Inflammatory macrophage treated with lipopolysaccharide for 1 hour (primary cell): ENCODE measurements at places on chromosomes 5 and 9.
A peak's percentile ranks its signal among the peaks of the same experiment; 100 is the strongest.

DNA sequence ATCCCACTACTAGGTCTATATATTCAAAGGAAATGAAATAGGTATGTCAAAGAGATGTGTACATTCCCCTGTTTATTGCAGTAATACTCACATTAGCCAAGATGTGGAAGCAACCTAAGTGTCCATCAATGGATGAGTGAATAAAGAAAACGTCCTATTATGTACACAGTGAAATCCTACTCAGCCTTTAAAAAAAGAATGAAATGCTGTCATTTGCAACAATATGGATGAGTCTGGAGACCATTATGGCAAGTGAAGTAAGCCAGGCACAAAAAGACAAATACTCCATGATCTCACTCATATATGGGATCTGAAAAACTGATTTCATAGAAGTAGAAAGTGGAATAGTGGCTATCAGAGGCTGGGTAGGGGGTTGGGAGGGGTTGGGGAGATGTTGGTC lies 909.1 kb upstream of the DMAC1 start:
- no peak for DNase-seq

GRCh38 chr5:144298658-144299057 lies 128.0 kb downstream of the KCTD16 start:
- DNase-seq: no peak

GRCh38 chr5:42090162-42090561 lies 165.1 kb downstream of the FBXO4 start:
- DNase-seq: no peak

DNA sequence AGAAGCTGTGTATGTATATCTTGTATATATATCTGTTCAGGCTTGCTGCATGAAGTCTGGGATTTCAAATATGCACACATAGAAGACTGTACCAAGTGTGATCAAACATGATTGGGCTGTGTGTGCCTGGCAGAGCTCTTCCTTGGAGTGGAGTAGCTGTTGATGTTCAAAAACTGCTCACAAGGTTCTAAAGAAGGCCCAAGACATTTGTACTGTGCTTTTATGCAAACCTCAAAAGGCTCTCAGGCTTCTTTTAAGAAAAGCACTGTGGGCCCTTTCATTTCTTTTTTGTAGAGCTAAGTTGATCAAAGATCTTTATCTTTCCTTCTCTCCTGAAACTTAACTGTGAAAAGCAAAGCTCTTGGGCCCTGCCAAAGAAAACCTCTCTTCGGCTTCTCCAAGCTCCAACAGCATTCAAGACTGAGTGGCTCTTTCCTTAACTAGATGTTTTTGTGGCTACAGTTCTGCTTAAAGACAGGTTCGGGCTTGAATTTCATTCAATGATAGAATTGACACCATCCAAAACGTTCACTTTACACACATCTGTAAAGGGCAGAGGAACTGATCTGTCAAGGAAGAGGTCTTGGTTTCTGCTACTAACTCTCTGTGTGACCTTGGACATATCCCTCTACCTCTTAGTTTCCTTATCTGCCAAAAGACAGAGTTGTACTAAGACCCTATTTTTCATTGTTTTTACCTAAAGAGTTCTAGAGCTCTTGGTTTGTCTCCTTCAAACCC lies 105.8 kb upstream of the IL6ST start:
- no peak for DNase-seq

DNA sequence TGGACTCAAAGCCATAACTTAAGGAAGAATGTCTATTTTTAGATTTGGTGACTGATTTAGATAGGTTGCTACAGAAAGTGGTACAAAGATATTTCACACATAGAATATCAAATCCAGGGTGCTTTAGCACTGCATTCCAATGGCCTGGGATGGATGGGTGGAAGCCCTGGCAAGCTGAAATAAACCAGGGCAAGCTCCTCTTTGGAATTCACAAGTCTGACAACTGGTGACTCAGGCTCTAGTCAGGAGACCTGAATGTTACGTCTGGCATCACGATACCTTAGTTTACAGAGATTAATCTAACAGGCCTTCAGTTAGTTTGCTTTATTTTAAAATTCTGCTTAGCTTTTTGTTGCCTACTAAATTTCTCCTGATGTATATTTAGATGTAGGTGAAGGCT lies 144.0 kb downstream of the TMC1 start:
- DNase-seq: no peak

DNA sequence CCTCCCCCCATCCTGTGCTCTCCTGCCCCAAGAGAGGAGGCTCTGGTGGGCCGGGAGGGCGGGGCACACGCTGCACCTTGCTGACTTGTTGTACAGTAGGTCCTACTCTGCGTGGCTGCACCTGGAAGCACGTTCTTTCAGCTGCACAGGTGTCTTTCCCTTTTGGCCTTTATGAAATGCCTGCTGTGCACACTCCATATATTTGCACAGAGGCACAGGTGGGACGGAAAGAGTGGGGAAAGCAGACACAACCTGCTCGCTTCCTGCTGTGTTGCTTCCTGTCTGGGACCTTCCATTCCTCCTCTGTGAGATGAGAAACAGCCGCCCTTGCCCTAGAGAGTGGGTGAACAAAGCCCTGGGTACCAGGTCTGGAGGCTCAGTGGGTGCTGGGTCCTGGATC lies 4.8 kb downstream of the USP20 start:
- DNase-seq: no peak

DNA sequence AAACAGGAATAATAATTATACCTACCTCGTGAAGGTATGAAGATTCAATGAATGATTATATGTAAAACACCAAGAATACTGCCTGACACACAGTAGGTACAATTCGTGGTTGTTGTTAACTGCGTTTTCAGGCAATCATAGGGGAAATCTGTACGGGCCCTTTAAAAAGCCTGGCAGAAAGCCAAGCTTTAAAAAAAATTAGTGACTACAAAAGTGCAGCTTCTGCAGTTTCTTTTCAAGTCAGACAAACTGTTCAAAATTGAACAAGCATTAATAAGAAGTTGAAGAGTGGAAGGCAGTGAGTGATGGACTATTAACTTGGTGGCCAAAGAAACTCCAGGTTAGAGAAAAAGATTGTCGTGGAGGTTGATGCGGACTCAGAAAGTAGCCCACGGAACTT lies 85.9 kb upstream of the TRIO start:
- DNase-seq: no peak

- no peak for DNase-seq
Observed at GRCh38 chr9:122815544-122815943, 12.8 kb downstream of the PDCL start.

DNA sequence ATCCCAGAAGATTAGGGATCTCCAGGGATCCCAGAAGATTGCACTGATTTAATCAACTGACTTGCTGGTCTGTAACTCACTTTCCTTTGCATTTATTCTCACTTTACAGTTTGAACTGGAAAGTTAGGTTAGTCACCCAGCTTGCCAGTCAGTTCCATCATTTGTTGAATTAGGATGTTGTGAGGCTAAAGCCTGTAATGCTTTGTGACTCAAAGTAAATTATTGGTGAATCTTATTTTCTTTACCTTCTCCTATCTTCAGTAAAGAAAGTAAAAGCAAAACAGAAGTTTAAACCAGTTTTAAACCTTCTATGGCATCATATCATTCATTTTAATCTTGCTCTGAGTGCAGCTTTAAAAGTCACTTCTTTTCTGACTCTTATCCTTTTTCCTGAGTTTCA lies 85.8 kb downstream of the SLC44A1 start:
- DNase-seq: no peak

DNA sequence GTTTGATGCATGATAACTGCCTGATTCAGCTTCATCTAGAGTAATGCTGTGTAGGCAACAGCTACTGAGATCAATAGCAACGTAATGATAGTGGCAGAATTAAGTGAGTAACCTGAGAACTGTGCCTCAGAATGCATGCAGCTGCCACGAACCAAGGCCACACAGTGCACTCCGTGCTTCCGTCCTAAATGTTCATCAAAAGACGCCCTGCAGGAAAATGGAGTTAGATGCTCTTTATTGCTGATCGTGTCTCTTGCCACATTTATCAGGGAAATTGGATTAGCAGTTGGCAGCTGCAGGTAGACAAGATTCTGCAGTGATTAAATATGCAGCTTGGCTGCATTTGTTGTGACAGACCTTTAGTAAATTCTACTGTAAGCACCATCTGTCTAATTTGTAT lies 107.7 kb upstream of the TLX3 start:
- DNase-seq: no peak

GRCh38 chr5:16493261-16493660 lies 27.7 kb upstream of the ZNF622 start:
- DNase-seq: no peak

DNA sequence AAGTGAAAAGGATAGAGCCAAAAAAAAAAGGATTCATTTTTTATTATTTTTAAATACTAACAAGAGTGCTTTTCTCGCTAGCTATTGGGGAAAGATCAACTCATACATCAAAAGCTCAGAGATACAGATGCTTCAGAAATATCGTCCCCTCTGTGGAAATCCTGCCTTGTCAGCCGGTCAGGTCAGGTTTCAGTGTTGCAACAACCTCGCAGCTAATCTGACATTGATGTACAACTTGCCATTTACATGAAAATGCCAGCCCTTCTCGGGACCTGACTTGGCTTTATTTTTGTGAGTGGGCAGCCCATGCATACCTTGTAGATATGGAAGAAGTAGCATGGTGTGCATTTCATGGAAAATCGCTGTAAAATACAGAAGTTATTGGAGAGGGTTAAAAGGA lies 358.8 kb upstream of the ADAMTS16 start:
- no peak for DNase-seq

GRCh38 chr5:37739817-37740261 lies 100.0 kb downstream of the GDNF start:
- DNase-seq: no peak

DNA sequence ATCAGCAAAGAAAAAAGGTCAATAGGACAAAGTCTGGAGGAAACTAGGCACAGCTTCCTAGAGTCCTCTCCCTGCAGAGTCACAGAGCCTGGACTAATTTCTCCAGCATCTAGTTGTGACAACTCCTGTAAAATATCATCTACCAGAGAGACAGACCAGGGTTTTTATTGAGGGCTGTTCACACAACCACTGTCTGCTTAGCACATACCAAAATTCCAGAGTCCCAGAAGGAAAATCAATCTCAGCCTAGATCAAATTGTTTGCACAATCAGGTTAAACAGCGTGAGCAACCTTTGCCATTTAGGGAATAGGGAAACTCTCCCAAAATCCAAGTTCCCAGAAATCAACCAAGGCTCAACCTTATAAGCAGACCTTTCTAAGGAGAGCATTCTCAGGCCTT lies 190.3 kb downstream of the SYK start:
- no peak for DNase-seq

- no peak for DNase-seq
Observed at GRCh38 chr9:120212853-120213200, 367.1 kb downstream of the CDK5RAP2 start.

- no peak for DNase-seq
Observed at GRCh38 chr5:136080113-136080482, 51.3 kb downstream of the TGFBI start.

DNA sequence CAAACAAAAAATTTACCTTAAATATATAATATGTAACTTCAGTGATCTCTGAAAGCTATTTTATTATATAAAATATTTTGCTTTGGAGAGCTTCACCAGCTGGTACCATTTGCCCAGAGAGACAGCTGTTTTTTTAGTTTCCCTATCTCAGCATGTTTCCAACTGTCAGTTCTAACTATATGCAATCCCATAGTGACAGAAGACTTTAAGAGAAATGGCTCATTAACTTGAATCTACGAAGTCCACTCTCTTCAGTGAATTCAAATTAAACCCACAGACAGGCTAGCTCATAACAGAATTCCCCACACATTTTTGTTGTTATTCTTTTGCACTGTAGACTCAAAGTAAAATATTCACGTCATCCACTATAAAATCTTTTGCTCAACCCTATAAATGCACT lies 251.8 kb upstream of the POU5F2 start:
- no peak for DNase-seq

DNA sequence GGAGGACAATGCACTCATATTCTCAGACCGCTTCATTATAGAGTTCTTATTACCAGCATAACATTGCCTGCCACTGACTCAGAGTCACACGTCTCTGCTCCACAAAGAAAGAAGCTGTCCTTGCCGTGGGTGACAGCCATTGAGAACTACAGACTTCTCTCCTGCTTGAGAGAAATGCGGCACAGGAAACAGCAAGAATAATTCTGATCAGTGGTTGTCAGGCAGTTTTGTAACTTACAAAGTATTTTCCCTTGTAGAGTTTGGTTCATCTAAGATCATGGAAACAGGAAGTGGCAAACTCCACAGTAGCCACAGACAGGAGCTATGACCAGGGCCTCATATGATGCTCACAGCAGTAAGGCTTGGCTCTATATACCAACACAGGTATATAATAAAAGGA lies 47.0 kb downstream of the KCNV2 start:
- DNase-seq: peak; percentile 85

- no peak for DNase-seq
Observed at GRCh38 chr5:33785571-33785970, 106.2 kb downstream of the ADAMTS12 start.

GRCh38 chr5:5784101-5784500 lies 361.6 kb downstream of the ICE1 start:
- no peak for DNase-seq

GRCh38 chr5:141760193-141760592 lies 78.2 kb upstream of the ARAP3 start:
- DNase-seq: no peak

DNA sequence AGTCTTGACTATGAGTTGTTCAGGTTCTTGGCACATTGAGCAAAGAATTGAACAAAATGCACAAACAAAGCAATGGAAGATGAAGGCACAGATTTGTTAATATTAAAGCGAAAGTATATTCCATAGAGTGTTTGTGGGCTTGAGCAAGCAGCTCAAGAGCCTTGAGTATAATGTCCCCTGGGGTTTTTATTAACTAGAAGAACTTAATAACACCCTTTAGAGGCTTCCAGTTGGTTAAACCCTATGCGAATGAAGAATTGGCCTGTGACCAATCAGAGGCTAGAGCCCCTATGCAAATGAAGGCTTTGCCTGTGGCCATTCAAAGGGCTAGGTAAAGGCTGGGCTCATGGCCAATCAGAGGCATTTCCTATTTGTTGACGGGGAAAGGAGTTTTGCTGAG lies 135.3 kb upstream of the IL12B start:
- DNase-seq: no peak

- no peak for DNase-seq
Observed at GRCh38 chr9:124854161-124854560, 901 bp downstream of the WDR38 start.

- DNase-seq: no peak
Observed at GRCh38 chr5:96958977-96959376, 23.1 kb downstream of the LNPEP start.

DNA sequence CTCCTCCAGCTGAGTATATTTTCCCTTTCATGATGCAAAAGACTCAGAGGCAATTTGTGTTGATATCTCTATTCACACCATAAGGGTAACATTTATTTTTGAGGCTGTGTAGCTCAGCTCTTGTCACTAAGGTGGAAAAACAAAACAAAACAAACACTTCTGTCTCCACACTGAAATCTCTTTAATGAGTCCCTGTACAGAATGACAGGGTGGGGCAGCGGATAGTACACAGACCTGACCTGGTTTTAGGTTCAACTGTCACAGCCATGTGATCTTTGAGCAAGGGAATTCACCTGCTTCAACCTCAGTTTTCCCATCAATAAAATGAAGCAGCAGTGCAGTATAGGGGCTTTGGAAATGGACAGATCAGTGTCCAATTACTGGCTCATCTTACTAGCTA lies 29.3 kb downstream of the TLR4 start:
- DNase-seq: no peak
